Gastrocnemius medialis (tissue), 4 donors: ENCODE measurements at places on chromosomes 16 and 17. TPM values are rescaled to one million over a fixed set of nuclear protein-coding genes. Genes with fewer than 3 reads are reported as not detected.

Gene CA7
- total RNA-seq = 0.19 TPM

Gene MSLN
- total RNA-seq = not detected

Gene CDH15
- 60.8 TPM for total RNA-seq

DNA sequence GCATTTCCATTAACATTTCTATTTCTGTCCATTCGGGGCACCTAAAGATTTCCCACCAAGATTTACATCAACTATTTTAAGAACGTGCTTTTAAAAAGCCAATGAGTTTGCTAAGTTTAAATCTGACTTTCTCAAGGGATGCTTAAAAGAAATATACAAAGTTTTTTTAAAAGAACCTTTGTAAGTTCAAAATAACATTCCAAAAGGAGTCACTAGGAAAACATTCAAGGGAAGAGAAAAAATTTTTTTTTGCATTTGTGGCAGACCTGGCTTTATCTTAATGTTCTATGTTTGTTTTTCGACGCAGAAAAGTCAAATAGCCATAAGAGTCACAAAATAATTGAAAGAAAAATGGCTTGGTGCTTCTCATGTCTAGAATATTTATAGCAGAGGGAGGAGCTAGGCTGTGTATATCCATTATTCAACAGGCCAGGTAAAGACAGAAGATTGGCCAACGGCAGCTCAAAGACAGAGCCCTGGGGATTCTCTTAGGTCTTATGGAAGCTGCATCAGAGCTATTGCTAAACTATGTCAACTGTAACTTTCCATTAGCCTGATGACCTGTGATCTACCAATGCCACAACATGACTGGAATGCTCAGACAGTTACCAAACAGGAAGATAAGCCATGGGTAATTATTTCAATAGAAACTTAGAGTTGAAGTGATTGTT is 37.8 kb upstream of the MYOCD start:
- DNase-seq = no peak
- H3K4me3 ChIP-seq = no peak overlapping the region
- no peaks in the 10 kb centered on the region for H3K4me1 ChIP-seq
- no peaks in the 10 kb centered on the region for H3K36me3 ChIP-seq

DNA sequence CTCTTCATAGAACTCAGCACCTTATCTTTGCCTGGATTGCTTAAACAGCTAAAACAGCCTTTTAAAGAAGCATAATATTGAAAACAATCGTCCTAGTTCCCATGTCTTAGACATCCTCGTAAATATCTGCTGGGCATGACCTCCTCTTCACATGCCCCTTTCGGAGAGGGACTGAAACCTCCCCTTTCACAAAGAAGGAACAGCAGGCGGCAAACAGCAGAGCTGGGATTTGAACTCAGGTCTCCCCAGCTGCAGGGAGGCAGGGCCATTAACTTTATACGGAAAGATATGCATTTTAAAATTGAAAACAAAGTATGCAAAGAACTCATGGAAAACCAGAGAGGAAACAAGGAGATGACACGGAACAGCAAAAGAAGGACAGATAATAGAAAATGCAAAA is 249.9 kb downstream of the FOXL1 start:
- peaks cover 17% of the 10 kb centered on the region for H3K27me3 ChIP-seq
- no peak overlapping the region for H3K4me3 ChIP-seq
- DNase-seq = no peak
- H3K27ac ChIP-seq = no peak overlapping the region
- no peaks in the 10 kb centered on the region for H3K4me1 ChIP-seq
- H3K36me3 ChIP-seq = no peaks in the 10 kb centered on the region

DNA sequence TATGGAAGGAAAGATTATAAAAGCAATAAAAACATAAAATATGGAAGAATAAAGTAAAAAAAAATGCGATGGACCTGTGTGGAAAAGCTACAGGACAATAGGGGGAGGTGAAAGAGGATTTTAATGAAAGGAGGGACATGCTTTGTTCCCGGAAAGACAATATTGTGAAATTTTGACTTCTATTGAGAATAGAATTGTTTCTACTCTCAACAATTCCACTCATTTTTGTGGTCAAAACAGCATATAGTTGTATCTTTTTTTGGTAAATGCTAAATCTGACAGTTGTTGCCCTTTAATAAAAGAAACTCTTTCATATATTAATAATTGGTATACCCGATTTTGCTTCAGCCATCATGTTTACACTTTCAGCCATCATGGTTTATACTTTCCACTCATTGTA is 22.9 kb upstream of the APPBP2 start:
- DNase-seq = no peak
- no peaks in the 10 kb centered on the region for H3K27me3 ChIP-seq
- H3K4me1 ChIP-seq = no peaks in the 10 kb centered on the region
- H3K4me3 ChIP-seq = no peak overlapping the region
- H3K27ac ChIP-seq = no peak overlapping the region

DNA sequence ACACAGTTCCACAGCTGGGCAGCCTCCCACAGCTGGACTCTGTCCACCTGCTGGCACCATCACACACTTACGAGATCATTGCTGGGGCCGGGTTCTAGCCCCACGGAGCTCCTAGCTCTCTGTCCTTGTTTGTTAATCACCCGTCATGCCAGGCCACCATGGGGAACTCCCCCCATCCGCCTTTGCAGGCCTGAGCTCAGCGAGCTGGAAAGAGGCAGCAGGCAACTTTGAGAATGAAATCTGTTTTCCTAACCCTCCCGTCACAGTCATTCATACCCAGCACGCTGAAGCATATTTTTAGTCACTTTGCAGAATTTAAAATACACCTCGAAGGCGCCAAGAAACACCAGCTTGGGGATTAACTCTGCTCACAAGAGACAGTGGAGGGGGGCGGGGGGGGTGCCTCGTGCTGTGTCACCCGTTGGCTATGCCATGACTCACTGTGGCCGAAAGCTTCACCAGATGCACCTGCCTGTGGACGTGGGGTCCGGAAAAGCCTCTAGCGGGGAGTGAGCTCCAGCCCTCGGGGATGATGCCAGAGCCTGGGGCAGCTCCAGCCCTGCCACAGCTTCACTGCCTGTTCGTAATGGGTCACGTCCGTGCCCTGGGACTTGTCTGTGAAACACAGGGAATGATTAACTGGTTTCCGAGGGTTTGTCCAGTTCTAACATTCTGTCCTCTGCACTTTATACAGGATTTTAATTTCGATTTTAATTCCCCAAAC is 1.4 kb upstream of the SPNS2 start:
- no peak for DNase-seq
- H3K36me3 ChIP-seq = no peaks in the 10 kb centered on the region
- no peak overlapping the region for H3K27ac ChIP-seq
- H3K27me3 ChIP-seq = peaks cover 23% of the 10 kb centered on the region
- H3K4me1 ChIP-seq = peaks cover 8% of the 10 kb centered on the region
- no peak overlapping the region for H3K4me3 ChIP-seq

DNA sequence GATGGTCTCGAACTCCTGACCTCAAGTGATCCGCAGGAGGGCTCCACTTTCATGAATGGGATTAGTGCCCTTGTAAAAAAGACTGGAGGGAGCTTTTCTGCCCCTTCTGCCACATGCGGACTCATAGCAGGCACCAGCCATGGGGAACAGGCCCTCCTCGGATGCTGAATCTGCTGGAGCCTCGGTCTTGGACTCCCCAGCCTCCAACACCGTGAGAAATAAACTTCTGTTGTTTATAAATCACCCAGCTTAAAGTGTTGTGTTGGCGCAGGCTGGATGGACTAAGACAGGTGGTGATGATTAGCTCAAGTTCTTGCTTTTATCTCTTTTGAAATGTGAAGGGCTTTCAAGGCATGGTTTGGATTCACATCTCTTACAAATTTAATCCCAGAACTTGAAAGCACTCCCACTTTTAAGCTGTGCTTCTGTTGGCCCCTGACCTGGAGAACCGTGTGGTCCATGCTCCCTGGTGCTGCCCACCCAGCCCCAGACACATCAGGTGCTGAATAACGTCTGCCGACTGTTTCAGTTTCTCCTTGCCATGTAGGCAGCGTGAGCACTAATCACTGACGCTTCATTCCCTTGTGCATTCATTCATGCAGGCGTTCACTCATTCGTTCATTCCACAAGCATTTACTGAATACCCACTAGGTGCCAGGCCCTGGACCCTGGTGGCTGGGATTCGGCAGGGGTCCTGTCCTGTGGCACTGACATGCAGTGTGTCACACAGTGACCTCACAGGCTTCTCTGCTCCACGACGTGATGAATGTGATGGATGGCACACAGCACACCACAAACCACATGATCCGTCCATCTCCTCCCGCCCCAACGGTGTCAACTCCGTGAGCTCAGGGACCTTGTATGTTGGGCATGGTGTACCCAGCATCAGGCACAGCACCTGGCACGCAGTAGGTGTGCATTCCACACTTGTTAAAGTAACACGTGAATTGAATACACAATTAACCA is 8.9 kb downstream of the CIBAR2 start:
- no peaks in the 10 kb centered on the region for H3K36me3 ChIP-seq
- no peak for DNase-seq
- no peak overlapping the region for H3K27ac ChIP-seq
- no peaks in the 10 kb centered on the region for H3K27me3 ChIP-seq
